CD4-positive, alpha-beta T cell treated with Interleukin-6 for 4 hours (primary cell): ENCODE measurements at places on chromosomes 5 and 9.
A peak's percentile ranks its signal among the peaks of the same experiment; 100 is the strongest.

GRCh38 chr9:97918611-97919010 lies 3.7 kb downstream of the TRMO start:
- DNase-seq: no peak

DNA sequence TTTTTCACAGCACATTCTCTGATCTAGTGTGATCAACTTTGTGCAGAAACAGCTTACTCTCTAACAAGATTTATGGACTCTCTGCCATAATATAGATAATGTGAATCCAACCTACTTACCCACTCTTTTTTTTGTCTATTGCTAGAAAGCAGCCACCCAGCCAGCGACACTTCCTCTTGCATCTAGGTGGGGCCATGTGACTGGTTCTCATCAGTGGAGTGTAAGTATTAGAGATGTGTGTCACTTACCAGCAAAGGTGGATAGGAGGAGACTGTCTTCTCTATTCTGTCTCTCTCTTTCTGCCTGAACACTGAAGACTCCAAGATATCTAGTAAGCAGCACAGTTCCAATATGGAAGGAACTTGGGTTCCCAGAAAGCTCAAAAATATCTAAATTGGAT lies 174.8 kb downstream of the MCTP1 start:
- no peak for DNase-seq

DNA sequence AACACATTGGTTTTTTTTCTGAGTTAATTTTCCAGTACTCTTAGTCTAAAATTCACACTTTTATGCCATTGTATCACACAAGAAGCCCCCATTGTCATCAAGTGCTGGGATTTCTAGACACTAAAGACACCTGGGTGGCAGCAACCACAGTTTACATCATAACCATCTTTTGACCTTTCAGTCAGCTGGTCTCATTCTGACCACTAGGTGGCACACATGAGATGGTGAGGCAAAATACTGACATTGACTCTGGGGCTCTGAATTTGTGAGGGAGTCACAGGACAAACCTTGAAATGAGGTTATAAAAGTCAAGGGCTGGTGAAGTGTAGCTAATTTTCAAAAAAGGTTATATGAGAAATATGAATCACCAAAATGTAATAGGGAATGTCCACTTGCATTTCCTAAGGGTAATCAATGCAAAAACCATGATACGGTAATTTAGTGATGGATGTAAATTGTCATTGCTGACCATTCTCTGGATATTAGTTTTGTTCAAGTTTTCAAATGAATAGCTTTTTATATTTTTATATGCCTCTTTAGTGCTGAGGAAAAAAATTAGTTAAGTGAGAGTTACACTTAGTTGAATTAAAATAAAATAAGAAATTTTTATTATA lies 229.4 kb downstream of the DMAC1 start:
- peak; percentile 74 for DNase-seq

- no peak for DNase-seq
Observed at GRCh38 chr5:13552361-13552760, 392.1 kb downstream of the DNAH5 start.

GRCh38 chr5:96527768-96528661 lies 95.0 kb upstream of the PCSK1 start:
- no peak for DNase-seq

DNA sequence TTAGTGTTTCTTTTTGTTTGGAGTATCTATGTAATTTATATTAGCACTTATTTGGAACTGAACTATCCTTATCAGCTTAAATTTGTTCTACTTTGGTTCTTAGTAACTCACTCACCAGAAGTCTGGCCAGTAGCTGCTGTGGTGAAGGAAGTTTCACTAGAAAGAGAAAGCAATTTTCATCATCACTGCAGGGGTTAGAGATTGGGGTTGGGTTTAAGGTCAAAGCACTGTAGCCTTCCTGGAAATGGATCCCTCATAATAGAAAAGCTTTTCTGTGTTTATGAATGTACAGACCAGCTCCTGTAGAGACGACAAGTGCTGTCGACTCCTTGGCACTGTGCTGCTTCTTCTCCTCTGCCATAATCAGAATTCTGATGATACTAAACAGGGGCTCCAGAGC lies 22.2 kb downstream of the MROH2B start:
- DNase-seq: no peak

DNA sequence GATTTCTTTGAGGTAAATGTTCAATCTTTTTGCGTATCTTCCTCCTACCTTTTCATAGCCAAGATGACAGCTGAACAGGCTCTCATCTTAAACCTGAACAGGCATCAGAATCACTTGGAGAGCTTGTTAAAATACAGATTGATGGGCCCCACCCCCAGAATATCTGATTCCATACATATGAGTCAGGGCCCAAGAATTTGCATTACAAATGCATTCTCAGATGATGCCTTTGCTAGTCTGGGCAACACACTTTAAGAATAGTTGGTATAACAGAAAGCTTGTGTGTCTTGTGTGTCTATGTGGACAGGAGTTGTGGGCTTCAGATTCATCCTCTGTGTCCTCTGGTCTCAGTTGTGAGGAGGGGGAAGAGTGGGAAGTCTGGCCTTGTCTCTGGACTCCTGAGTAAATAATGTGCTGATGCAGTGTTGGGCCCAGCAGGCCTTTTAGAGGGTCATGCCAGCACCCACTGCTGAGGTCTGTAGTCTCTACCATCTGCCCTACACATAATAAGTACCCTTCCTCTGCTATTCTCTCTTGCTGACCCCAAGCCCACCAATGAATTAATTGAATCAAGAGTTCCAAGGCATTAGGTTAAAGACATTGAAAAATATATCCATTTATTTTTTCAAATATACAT lies 43.1 kb downstream of the PTCD2 start:
- no peak for DNase-seq

DNA sequence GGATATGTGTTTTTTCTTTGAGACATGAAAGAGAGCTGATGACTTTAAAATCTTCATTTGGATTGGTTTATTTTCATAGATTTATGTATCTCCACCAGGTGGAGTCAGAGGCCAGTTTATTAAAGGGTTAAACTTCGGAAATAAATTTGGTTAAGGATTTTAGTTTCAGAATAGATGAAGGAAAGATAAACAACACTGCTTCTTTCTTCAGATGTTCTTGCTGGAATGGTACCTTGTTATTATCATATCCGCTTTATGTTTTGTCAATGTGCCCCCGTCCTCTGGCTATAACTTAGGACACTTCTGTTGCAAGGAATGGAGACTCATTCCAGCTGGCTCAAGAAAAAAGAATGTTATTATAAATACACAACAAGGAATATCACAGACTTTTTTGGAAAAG lies 81.2 kb downstream of the ALDH1A1 start:
- no peak for DNase-seq

GRCh38 chr9:21523021-21524014 lies 41.2 kb upstream of the IFNE start:
- DNase-seq: no peak

DNA sequence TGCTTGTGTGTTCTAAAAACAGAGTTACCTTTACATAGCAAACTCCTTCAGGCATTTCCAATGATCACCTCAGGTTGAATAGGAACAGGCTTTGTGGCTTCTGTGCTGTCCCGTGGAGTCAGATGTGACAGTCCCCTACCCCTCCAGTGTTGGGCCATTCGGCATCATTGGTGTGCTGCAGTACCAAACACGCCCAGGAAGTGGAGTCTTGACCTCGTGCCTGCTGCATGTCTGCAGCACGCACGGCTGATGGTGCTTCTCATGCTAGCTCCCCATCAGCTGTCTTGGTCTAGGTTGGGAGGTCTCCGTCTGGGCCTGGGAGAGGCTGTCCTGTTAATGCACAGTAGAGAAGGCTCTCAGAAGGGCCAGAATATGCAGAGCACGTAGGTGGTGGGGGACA lies 42.5 kb upstream of the PHF2 start:
- DNase-seq: no peak
